ENCODE measurements at places on chromosomes 5 and 9.

DNA sequence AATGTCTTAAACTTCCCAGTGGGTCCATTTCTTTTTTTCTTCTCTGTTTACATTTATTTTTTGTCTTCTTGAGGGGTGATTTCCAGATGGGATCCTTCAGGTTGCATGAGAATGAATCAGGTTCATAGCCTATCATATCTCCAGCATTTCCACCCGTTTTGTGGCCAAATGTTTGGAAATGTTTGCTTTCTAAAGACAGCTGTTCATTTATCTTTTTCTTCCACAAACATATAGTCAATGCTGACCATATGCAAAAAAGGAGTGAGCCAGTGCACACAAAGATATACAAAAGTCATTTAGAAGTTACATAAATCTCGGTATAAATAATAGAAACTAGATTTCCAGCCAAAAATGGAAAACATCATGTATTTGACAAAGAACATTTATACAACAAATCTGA is 71.6 kb upstream of the STC2 start:
- no peak for DNase-seq

GRCh38 chr5:10297646-10298204 is 10.0 kb downstream of the CMBL start:
- no peak for DNase-seq

DNA sequence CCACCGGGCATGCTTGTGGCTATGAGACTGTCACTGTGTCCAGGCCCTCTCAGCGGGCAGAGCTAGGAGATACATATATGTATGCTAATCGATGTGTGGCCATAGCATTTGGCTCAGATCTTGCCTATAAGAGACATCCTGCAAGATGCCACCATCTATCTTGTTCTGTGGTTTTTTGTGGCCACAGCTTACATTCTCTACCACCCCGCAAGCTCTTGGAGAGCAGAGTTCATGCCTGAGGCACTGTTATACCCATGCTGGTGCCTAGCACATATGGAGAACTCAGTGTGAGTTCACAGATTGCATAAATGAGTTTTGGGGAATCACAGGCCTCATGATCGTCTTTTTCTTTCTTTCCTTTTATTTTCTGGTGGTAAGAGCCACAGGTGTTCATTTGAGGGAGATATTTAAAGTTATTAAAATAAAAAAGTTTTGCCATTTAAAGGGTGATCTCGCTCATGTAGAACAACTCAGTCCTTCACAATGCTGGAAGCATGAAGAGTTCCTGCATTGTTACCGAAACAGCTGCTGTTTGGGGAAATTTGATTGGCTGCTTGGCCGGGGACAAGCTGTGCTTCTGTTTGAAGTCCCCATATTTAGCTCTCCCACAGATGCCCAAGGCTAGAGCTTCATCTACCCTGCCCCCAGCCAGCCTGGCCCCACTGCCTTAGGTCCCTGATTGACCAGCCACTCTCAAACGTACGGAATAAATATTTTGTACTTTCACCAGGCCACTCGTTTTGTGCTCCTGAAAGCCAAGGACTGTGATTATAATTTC is 169.2 kb upstream of the MAP1B start:
- DNase-seq = no peak

DNA sequence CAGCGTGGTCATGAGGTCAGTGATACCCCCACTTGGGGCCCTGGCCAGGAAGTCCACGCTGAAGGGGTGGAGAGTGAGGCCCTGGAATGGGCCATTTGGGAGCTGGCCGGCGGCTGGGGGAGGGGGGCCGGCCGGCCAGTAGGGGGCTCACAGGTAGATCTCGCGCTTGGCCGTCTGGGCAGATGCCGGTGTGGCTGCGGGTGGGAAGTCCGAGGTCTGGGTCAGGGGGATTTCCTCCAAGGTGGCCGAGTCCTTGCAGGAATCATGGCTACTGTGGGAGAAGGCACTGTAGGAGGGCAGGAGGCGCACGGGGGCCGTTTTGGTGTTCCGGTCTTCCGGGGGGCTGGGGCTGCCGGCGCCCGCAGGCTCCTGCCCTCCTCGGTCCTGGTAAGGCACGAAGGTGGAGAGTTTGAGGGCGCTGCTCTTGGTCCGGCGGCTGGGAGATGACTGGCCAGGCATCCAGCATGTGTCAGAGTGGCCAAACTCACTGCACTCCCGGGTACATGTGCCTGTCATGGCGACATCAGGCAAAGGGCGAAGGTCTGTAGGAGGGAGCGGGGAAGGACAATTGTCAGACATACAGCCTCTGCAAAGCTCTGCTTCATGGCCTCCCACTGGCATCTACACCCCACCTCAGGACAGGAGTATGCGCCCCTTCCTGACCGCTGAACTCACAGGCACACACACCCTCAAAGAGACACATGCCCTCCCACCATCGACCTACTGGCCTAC is 24.1 kb downstream of the PCDH1 start:
- DNase-seq = no peak

DNA sequence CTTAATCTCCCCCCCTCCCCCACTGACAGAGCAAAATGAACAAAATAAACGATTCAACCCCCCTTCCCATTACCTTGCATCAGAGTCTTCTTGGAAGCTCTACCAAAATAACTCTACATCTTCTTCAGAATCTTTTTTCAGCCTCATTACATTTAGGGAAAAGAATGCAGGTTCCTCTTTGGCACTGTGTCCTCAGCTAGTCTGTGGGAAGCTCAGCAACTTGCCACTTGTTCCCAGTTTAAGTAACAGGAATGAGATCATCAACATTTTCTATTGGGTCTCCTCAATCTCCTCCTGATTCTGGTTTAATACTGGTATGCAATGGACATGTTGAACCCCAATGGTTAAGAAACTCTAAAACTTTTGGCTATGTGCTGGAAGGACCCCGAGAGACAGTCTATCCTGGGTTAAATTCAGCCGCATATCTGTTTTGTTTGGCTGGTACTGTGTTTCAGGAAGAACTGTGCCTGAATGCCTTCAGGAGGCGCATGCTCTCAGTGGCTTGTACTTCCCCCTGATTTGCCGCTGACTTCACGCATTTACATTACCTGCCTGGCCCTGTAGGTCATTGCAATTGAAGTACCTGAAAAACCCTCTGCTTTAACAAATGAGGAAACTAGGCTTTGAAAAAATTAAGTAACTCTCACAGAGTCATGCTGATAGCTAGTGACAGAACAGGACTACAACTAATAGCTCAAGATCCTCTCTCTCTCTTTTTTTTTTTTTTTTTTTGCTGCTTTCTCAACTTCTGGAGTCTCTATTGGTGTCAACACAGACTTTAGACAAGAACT is 78.1 kb upstream of the HMHB1 start:
- DNase-seq = no peak

DNA sequence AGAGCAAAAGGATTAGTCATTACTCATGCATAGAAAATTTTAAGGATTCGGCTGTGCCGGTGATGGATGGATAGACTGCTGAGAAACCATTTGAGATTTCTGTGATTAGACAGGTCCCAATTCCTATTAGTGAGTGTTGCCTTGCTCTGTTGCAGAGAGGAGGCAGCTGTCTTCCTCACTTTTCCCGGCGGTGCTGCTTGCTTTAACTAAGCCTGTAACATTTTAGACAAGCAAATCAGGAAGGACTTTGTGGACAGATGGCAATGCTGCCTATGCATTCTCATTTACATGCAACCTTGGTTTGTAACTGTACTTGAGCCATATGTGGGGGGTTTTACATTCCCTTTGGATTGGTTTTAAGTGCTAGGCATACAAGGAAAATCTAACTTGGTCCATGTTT is 1176.3 kb downstream of the CDH18 start:
- DNase-seq = no peak
